ENCODE measurements at places on chromosomes 16 and 17.

DNA sequence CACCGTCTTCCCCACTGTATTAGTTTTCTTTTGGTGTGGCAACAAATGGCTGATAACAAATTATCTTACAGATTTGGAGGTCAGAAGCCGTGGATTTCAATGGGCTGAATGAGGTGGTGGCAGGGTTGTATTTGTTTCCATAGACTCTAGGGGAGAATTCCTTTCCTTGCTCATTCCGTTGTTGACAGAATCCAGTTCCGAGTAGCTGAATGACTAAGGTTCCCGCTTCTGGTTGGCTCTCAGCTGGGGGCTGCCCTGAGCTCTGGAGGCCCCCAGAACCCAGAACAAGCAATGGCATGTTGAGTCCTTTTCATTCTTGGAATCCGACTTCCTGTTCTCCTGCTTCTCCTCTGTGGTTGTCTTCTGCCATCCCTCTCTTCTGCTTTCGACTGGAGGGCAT lies 280.4 kb downstream of the SNX29 start:
- no peak for DNase-seq

GRCh38 chr17:69314246-69315065 lies 12.5 kb downstream of the ABCA5 start:
- no peak for DNase-seq

DNA sequence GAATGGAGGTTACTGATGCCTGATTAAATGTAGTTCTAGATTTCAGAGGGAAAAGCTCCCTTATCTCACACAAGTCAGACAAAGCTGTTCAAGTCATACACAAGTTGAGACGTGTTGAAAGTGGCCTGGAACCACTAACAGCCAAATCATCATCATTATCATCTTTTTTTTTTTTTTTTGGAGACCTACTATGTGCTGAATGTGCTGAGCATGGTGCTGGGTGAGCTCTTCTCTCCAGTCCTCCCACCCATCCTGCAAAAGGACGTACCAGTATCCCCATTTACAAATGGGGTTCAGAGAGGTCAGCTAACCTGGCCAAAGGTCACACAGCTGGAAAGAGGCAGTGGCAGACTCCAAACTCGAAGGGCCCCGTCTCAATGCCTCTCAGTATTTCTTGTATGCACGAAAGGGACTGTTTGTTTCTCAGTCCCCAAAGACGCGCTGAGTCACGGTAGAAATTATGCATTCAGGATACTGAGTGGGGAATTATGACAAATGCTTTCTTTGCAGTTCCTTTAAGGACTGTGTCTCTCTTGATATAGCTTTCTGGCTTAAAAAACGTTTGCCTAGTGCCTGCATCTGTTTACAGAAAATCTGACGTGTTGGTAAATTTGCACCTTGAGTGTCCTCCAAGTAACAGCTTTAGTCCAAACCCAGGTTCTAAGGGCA lies 235.5 kb downstream of the XYLT1 start:
- DNase-seq = no peak

DNA sequence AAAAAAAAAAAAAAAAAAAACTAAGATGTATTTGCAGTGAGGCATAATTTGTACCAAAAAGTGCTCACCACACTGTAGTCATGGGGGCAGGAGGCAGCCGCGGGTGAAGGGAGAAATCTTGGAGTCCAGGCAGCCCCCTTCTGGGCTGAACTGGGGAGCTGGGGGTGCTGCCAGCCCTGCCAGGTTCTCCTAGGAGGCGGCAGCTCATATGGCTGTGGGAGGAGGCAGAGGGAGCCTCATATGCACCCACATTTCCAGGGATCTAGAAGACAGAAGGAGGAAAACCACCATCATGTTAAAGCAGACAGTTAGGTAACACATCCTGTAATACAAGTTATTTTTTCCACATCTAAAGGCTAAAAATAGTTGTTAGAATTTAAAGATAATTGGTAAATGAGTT lies 16.3 kb downstream of the MAPT start:
- no peak for DNase-seq

DNA sequence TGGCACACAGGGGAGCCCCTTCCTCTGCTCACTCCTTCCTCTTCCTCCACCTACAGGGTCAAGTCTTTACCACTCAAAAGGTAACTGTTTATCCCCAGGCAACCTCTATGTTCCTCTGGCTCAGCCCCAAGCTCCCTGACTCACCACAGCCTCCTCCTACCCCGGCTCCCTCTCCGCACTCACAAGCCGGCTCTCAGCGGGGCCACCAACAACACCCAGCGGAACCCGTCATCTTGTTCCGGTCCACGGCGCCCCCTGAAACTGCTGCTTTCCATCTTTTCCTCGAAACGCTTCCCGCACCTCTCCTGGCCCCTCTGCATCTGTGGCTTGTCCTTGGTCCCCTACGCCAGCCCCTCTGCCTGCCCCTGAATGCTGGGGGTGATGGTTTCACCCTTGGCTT lies 58.4 kb downstream of the NXN start:
- DNase-seq = no peak

DNA sequence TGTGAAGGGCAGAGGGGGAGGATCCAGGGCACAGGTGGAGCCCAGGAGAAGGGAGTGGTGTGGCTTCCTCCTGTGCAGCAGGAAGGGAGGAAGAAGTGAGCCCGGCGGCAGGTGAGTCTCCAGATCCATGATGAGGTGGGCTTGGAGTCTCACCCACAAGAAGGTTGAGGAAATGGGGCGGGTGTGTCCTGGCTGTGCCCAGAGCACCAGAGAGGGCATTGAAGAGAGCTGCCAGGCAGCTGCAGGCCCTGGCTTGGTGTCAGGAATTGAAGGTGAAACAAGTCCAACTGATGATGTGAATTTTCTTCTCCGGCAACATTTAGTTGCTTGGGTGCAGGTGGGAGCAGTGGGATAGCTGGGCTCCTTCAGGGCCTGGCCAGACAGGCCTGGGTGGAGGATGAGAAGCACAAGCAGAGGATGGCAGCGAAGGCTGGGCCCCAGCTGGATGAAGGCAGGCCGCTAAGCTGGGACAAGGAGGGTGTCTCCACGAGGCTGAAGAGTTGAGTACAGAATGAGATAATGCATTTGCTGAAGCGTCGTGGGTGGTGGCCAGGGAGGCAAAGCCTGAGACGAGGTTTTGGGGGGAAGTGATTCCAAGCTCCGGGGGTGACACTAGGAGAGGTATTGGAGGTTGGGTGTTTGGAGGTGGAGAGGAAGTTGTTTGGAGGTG lies 18.3 kb downstream of the NT5M start:
- no peak for DNase-seq

DNA sequence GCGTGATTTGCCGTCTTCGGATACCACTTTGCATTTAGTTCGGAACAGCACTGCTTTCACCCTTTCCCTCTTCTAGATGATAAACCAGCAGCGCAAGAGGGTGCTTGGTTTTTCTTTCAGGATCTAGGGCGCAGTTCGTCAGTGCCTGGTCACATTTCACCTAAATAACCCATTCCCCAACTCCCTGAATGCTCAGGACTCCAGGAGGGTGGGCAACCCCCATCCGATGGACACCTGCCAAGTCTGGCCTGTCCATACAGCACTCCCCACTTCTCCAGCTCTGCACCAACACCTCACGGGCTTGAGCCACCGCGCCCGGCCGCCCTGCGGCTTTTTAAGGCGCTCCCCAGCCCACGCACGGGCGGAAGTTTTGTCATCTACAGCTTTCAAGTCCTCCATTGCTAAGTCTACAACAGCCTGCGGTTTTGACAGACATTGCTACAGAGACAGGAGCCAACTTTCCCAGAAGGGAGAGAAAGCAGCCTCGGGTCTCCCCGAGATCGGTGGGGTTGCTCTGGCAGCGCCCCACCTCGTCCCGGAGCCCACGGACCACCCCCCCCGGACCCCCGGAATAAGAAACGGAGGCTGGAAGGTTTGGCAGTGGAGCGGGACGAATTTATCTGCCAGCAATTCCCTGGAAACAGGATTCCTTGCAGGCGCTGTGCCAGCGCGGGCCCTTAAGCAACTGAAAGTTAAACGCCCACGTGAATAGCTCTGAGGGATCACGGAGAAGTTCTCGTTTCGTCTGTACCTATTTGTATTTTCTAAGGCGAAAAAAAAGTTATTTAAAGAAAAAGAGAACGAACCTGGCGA lies 38.6 kb upstream of the SLFN13 start:
- peak; percentile 42 for DNase-seq

DNA sequence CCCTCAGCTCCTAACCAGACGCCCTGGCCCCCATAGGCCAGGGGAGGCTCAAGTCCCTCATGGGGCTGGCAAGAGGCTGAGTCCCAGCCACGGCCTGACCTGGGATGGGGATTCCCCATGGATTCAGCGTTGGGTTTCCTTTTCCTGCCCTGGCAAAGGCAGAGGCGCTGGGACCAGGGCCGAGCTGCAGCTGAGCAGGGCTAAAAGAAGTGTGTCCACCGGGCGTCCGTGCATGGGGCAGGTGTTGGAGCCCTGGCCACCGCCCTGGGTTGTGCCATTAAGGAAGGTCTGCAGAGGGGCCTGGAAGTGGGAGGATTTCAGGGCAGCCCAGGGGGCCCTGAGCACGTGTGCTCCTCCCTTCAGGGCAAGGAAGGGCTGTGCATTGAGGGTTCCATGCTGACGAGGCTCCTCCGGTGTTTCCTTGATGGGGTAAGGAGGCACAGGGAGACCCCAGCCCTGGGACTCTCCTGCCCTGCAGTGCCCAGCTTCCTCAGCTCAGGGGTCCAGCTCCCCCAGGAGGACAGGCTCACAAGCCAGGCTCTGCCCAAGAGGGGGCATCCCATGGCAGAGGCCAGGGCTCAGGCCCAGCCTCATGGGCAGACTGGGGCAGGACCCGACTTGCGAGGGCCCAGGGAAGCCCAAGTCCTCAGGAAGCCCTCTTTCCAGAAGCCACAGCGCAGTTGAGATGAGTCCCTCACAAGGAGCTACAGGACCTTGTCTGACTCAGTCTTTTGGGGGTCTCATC lies 10.1 kb downstream of the TBC1D26 start:
- DNase-seq = no peak

GRCh38 chr17:77445760-77446532 lies 305.2 kb downstream of the SEC14L1 start:
- no peak for DNase-seq

GRCh38 chr17:48198950-48199541 lies 91.5 kb downstream of the SNX11 start:
- no peak for DNase-seq

DNA sequence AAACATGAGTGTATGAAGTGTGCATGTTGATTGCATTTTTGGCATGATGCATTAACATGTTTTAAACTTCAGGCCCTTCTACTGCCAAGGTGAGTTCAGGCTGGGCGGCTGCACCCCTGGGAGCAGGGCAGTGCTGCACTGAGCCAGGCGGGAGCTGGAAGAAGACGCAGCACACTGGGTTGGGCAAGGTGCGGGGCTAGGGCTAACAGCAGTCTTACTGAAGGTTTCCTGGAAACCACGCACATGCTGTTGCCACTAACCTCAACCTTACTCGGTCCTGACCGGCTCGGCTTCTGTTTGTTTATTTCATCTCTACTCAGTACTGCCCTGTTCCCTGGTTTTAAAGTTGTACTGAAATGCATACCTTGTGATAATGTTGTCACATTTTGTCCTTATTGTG lies 61.0 kb downstream of the MAP2K4 start:
- no peak for DNase-seq

DNA sequence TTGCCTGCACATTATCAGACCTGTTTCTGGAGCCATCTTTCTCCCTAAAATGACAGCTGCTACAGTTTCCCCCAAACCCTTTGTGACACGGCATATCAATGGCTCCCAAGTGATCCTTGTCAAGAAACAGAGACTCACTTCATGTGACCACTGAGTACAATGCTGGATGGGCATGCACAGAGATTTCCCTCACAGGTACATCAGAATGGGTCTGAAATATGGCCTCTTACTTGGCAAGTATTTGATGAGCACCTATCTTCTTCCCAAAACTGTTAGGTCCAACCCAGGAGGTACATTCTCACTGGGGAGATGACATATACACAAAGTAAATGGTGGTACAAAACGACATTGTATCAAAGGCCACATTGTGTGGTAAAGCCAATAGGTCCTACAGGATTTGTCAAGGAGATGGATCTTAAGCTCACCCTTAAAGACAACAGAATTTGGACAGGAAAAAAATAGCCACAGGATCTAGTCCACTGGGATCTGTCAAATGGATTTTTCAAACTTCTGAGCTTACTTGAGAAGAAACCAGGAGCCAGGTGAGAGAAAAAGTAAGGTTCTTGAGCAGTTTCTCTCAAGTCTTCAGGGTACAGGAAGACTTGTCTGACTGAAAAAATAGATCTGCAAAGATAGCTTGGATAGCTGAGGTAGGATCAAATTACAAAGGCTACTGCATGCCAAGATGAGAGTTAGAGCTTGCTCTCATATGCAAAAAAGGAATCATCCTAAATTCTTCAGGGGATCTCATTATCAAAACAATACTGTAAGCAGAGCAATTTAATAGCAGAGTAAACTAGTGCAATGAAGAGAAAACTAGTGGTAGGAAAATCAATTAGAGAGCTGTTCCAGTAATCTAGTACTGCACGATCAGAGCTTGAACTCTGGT lies 28.8 kb downstream of the RNF43 start:
- no peak for DNase-seq

- no peak for DNase-seq
Measured at GRCh38 chr16:85176541-85177447, 64.5 kb upstream of the CIBAR2 start.

GRCh38 chr17:45361451-45361850 lies 44.6 kb upstream of the MAP3K14 start:
- no peak for DNase-seq

Data from stimulated activated CD4-positive, alpha-beta T cell treated with anti-CD3 and anti-CD28 coated beads, Interleukin-1b, Interleukin-23, amount 100 ng/mL, for 1 hour (primary cell).